Progenitor cell of endocrine pancreas (in vitro differentiated cells): ENCODE measurements at places on chromosomes 3 and 15.

- H3K36me3 ChIP-seq: no peaks in the 10 kb centered on the region
- DNase-seq: no peak
- H3K4me1 ChIP-seq: no peaks in the 10 kb centered on the region
- H3K4me3 ChIP-seq: no peak overlapping the region
- H3K27me3 ChIP-seq: peaks cover 19% of the 10 kb centered on the region
Observed at GRCh38 chr15:91970142-91970541, 116.6 kb downstream of the SLCO3A1 start.

DNA sequence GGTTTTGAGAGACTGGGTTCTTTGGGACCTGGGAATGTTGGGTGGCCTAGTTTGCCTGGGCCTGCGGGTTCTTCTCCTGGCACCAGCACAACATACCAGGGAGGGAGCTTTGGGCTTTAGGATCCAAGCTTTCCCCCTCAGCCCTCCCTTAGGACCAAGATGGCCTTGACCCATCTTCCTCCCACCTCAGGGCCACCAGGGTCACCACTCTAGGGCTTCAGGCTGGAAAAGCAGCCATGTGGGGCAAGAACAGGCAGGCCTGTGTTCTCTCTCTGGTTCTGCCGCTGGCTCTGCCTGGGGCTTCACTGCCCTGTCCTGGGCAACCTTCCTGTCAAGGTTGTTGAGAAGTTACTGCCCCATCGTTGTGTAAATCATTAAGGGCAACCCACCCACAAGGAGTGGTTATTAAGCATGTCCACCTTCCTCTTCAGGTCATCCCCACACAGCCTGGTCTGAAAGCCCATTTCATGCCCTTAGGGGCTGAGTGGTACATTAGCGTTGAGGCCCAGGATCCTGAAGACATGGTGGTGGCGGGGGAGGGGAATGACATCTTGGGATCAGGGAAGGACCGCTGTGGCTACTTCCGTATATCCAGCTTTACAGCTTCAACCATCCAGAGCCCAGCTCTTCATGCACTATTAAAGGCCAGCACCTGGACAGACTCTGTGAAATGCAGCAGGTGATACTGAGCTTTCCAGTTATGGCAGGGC lies 652 bp downstream of the DUOX1 start:
- peaks cover 7% of the 10 kb centered on the region for H3K4me1 ChIP-seq
- H3K27ac ChIP-seq: no peak overlapping the region
- peaks cover 86% of the 10 kb centered on the region for H3K27me3 ChIP-seq
- no peak for DNase-seq
- peaks cover 1% of the 10 kb centered on the region for H3K36me3 ChIP-seq

DNA sequence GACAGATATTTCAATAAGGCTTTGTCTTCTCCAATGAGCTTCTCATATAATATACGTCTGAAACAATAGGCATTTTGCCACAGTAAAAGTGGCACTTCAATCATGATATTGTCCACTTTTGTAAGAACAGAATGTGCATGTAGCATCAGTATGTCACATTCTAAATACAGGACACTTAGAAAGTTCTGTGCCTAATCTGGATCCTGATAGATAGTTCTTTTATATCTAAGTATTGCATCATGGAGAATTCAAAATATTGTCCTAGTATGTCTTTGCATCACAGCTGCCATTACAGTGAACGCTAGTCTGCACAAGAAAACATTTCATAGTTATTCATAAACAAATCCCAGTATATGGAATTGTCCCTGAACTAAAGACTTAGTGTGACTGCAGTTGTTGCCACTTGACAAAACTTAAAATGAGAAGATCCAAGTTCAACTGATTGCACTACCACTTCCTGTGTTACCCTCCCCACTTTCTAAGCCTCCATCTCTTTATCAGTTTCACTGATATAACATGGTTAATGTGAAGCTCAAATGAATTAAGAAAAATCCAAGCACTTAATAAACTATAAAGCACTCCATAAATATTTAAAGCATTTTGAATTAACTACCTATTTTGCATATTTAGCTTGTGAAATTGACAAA lies 19.6 kb downstream of the LRRFIP2 start:
- peaks cover 19% of the 10 kb centered on the region for H3K36me3 ChIP-seq
- no peaks in the 10 kb centered on the region for H3K27me3 ChIP-seq
- DNase-seq: no peak
- H3K4me1 ChIP-seq: no peaks in the 10 kb centered on the region
- H3K27ac ChIP-seq: no peak overlapping the region

GRCh38 chr3:24119321-24119751 lies 174.2 kb downstream of the NR1D2 start:
- H3K4me3 ChIP-seq: no peak overlapping the region
- no peaks in the 10 kb centered on the region for H3K4me1 ChIP-seq
- no peak for DNase-seq
- no peak overlapping the region for H3K27ac ChIP-seq
- H3K27me3 ChIP-seq: no peaks in the 10 kb centered on the region
- H3K36me3 ChIP-seq: peaks cover 7% of the 10 kb centered on the region

GRCh38 chr3:13801361-13802204 lies 78.3 kb downstream of the WNT7A start:
- H3K27me3 ChIP-seq: peaks cover 20% of the 10 kb centered on the region
- no peak for DNase-seq
- H3K27ac ChIP-seq: no peak overlapping the region
- no peak overlapping the region for H3K4me3 ChIP-seq
- H3K36me3 ChIP-seq: no peaks in the 10 kb centered on the region
- H3K4me1 ChIP-seq: no peaks in the 10 kb centered on the region

DNA sequence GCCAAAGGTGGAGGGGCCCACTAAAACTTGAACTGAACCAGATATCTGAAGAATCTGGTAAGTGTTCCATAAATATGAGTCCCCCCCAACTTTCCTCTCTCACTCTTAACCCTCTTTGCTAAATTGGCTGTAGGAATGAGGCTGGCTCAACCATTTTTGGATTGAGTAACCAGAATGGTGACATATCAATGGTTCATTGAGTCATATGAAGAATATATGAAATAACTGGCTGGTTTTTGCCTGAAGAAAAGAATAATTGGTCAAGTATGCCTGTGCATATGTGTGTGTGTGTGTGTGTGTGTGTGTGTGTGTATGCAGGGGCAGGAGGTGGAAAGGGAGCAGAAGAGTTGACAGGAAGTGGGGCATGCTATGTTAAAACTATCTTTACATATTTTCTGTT lies 472.9 kb upstream of the THBS1 start:
- H3K36me3 ChIP-seq: no peaks in the 10 kb centered on the region
- no peak overlapping the region for H3K4me3 ChIP-seq
- no peak overlapping the region for H3K27ac ChIP-seq
- H3K4me1 ChIP-seq: no peaks in the 10 kb centered on the region
- peaks cover 2% of the 10 kb centered on the region for H3K27me3 ChIP-seq

GRCh38 chr15:66631616-66632263 lies 65.9 kb upstream of the LCTL start:
- H3K27me3 ChIP-seq: peaks cover 20% of the 10 kb centered on the region
- DNase-seq: no peak
- H3K27ac ChIP-seq: no peak overlapping the region
- H3K36me3 ChIP-seq: no peaks in the 10 kb centered on the region
- H3K4me1 ChIP-seq: peaks cover 15% of the 10 kb centered on the region
- no peak overlapping the region for H3K4me3 ChIP-seq

DNA sequence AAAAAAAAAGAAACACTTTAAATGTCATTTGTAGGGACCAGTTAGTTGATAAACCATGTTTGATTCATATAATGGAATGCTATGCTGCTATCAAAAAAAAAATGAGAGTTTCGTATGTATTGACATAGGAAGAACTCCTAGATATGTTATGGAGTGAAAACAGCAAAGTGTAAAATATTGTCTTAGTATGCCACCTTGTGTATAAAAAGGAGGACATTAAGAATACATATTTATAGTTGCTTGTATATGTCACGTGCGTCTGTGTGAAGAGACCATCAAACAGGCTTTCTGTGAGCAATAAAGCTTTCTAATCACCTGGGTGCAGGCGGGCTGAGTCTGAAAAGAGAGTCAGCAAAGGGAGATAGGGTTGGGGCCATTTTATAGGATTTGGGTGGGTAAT lies 39.5 kb downstream of the KBTBD8 start:
- no peak for DNase-seq
- H3K4me1 ChIP-seq: peaks cover 13% of the 10 kb centered on the region
- no peak overlapping the region for H3K27ac ChIP-seq
- H3K27me3 ChIP-seq: no peaks in the 10 kb centered on the region
- H3K4me3 ChIP-seq: no peak overlapping the region

- H3K36me3 ChIP-seq: peaks cover 5% of the 10 kb centered on the region
- H3K4me3 ChIP-seq: no peak overlapping the region
- peaks cover 3% of the 10 kb centered on the region for H3K4me1 ChIP-seq
- H3K27ac ChIP-seq: no peak overlapping the region
Observed at GRCh38 chr3:98573181-98573728, 20.2 kb downstream of the CPOX start.

- H3K27ac ChIP-seq: peak overlapping the region; percentile 72
- H3K36me3 ChIP-seq: peaks cover 6% of the 10 kb centered on the region
- H3K27me3 ChIP-seq: no peaks in the 10 kb centered on the region
- H3K4me1 ChIP-seq: peaks cover 43% of the 10 kb centered on the region
- no peak for DNase-seq
Observed at GRCh38 chr3:123634149-123635051, 49.5 kb upstream of the HACD2 start.

- H3K36me3 ChIP-seq: no peaks in the 10 kb centered on the region
- peaks cover 8% of the 10 kb centered on the region for H3K4me1 ChIP-seq
- no peak overlapping the region for H3K27ac ChIP-seq
- no peaks in the 10 kb centered on the region for H3K27me3 ChIP-seq
- no peak overlapping the region for H3K4me3 ChIP-seq
- DNase-seq: no peak
Observed at GRCh38 chr3:154178172-154178571, 57.0 kb downstream of the ARHGEF26 start.

DNA sequence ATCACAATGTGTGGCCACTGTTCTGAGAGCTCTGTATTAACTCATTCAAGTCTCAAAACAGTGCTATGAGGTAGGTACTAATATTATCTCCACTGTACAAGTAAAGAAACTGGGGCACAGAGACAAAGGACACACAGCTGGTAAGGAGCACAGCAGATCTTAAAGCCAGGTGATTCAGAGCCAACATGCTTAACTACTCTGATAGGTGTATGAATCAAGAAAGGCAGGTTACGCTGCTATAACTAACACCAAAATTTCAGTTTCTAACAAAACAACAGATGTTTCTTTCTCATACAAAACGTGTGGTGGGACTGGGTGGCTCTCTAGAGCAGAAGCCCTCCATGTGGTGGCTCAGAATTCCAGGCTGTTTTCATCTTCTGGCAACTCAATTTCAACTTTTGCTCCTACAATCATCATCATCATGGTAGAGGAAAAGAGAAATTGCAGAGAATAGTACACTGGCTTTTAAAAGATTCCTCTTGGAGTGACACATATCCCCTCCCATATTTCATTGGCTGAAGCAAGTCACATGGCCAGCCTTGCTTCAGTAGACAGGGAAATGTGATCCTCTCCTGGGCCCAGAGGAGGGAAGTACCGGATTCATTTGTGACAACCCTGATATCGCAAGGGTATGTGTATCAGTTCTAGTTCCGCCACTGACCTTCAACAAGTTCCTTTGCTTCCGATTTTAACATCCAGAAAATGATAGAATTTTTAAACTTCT lies 126.2 kb upstream of the PTX3 start:
- no peak overlapping the region for H3K4me3 ChIP-seq
- no peaks in the 10 kb centered on the region for H3K36me3 ChIP-seq
- no peaks in the 10 kb centered on the region for H3K4me1 ChIP-seq
- no peaks in the 10 kb centered on the region for H3K27me3 ChIP-seq

- H3K4me3 ChIP-seq: no peak overlapping the region
- no peaks in the 10 kb centered on the region for H3K36me3 ChIP-seq
- no peak overlapping the region for H3K27ac ChIP-seq
Observed at GRCh38 chr3:106018102-106018501, 149.3 kb upstream of the CBLB start.

GRCh38 chr3:110901536-110901935 lies 170.1 kb upstream of the NECTIN3 start:
- DNase-seq: no peak
- no peak overlapping the region for H3K4me3 ChIP-seq
- H3K36me3 ChIP-seq: no peaks in the 10 kb centered on the region
- H3K4me1 ChIP-seq: peaks cover 6% of the 10 kb centered on the region

- H3K27me3 ChIP-seq: no peaks in the 10 kb centered on the region
- no peaks in the 10 kb centered on the region for H3K36me3 ChIP-seq
- no peak for DNase-seq
- no peak overlapping the region for H3K4me3 ChIP-seq
Observed at GRCh38 chr3:153572654-153573053, 410.6 kb downstream of the RAP2B start.

DNA sequence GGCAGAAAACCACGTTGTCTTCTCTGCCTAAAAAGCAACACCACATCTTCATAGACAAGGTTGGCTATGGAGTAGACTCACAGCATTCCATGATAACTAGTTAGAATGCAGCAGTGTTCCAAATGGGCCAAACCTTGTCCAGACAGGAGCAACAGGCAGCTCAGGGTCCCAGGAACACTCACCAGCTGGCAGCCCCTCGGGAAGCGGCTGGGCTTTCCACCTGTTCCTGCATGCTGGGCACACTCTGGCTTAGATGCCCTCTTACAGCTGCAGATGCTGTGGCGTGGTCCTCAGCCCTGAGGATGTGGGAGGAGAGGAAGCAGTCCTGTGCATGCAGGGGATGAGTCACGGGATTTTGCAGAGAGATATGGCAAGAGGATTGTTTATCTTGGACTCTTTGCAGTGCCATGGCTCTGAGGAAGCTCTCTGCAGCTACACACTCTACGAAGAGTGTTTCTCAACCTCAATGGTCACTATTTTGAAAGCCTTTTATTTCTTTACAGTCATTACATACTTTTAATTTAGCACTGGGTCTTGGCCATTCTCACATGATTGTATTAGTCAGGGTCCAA lies 11.3 kb downstream of the NRROS start:
- H3K36me3 ChIP-seq: no peaks in the 10 kb centered on the region
- no peaks in the 10 kb centered on the region for H3K4me1 ChIP-seq
- DNase-seq: no peak
- no peak overlapping the region for H3K27ac ChIP-seq
- no peak overlapping the region for H3K4me3 ChIP-seq

GRCh38 chr15:73000293-73000692 lies 52.0 kb upstream of the NEO1 start:
- no peak overlapping the region for H3K4me3 ChIP-seq
- DNase-seq: no peak
- H3K27me3 ChIP-seq: no peaks in the 10 kb centered on the region

GRCh38 chr15:60964527-60964926 lies 264.6 kb downstream of the RORA start:
- no peak overlapping the region for H3K4me3 ChIP-seq
- no peak for DNase-seq
- no peak overlapping the region for H3K27ac ChIP-seq
- no peaks in the 10 kb centered on the region for H3K4me1 ChIP-seq

DNA sequence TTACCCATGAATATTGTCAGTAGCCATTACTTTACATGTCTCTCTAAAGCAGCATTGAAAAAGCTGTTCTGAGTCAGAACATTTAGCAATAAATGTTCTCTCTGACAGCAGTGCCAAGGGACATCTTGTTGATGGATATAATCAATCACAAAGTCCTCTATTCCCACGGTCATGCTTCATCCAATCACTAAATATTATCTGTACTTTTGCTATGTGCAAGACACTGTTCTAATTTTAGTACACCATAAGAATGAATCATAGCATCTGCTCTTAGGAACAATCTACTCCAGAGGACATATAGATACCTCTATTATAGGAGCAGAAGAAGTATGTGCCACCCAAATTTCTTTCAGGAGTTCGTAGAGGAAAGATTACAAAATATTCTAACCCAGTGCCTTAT lies 142.5 kb upstream of the MBNL1 start:
- no peaks in the 10 kb centered on the region for H3K4me1 ChIP-seq
- H3K4me3 ChIP-seq: no peak overlapping the region
- no peaks in the 10 kb centered on the region for H3K27me3 ChIP-seq
- no peak for DNase-seq
